Activated CD8-positive, alpha-beta memory T cell treated with anti-CD3 and anti-CD28 coated beads for 1 hour (primary cell): ENCODE measurements at places on chromosomes 11 and 22.

- DNase-seq: no peak
Observed at GRCh38 chr11:33777906-33778305, 3.6 kb upstream of the FBXO3 start.

DNA sequence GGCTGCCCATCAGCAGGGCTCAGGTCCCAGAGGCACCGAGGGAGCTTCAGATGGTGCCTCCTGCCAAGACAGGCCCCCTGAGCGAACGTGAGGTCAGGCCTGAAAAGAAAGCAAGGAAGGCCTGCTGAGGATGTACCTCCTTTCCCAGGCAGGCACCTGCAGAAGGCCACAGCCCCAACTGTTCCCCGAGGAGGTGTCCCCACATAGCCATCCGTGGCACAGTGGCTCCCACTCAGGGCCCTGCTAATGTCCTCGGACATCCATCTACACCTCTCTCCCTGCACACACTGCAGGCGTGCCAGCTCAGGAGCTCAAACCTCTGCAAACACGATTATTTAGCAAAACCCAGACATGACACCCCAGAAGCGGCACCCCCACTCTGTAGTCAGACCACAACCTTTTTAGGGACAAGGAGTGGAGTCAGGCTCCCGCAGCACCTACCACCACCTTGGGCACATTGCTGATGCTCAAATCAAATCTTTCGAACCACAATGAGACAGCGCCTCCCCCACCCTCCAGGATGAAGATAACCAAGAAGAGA is 36.9 kb downstream of the SHANK2 start:
- no peak for DNase-seq

DNA sequence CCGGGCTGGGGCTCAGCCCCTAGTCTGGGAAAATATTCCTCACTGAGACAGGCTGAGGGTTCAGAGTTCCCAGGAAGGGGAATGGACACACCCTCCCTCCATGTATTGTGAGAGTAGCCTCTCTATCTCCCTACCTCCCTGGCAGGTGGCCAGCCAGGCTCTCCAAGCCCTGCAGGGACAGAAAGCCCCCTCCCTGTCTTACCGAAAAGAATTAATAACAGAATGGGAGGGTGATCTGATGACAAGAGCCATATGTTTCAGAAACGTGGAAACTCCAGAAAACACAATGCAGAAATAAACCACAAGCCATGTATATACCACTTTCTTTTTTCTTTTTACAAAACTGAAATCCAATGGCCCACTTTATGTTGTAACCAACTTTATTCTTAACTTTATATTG is 140.0 kb downstream of the CHST1 start:
- DNase-seq: no peak

GRCh38 chr11:1749395-1750351 is 722 bp downstream of the IFITM10 start:
- no peak for DNase-seq

- DNase-seq: peak; percentile 58
Observed at GRCh38 chr22:49992921-49993648, 19.5 kb downstream of the IL17REL start.

DNA sequence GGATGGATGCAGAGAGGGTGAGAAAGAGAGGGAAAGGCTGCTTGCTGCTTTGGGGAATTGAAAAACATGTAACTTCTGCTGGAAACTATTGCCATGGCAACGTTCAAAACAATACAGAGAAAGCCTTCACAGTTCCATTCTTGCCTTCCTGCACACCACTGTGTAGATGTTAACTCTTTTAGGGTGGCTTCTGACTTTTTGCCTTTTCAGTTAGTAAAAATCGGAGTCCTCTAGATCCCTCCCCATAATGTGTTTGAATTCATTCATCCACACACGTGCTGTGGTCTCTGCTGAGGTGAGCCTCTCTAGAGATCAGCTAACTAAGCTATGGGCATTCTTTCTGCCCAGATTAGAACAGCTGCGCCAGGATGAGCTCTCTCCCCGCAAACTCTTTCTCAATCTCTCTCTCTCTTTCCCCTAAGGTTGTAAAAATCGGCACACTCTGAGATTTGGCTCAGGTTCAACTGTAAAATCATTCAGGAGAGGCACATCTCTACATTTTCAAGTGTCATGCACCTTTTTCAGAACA is 1178.3 kb downstream of the LRRC4C start:
- no peak for DNase-seq

- DNase-seq: no peak
Observed at GRCh38 chr11:8810540-8811301, 100.3 kb upstream of the AKIP1 start.

- no peak for DNase-seq
Observed at GRCh38 chr11:111518668-111519067, 4.1 kb downstream of the HOATZ start.

DNA sequence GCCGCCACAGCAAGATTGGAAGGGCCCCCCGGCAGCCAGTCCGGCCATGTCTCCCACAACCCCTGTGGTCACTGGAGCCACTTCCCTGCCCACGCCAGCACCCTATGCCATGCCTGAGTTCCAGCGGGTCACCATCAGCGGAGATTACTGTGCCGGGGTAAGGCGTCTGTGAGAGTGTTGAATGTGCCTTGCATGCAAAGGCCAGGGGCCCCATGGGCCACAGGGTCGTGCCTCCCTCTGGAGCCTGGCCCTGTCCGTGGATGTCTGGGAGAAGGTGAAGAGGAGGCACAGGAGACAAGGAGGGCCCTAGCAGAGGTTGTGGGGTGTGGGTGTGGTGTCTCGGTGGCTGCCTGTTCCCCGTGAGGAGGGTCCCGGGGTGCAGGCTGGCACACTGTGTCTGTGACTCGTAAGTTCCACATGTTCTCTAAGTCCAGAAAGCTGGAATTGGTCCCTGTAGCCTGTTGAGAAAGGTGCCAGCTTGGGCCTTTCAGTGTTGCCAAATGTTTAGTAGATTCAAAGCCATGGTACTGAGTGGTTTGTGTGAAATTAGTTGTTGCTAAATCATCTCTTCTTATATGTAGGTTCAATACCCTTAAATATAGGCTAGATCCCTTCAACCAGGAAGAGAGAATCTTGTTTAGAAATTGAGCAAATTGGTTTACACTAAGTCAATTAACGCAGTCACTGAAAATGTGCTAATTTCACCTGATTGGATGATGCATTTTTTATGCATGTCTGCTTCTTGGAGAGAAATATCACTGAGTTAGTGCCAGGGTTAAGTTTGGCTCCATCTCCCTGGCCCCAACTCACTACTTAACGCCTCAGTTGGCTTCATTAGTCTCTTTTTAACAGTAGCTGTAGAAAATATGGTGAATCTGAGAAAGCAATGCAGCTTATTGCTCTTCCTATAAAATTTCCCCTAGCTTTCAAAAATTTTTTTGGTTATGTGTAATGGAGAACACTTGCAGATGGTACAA is 23.8 kb downstream of the AMPD3 start:
- DNase-seq: no peak

DNA sequence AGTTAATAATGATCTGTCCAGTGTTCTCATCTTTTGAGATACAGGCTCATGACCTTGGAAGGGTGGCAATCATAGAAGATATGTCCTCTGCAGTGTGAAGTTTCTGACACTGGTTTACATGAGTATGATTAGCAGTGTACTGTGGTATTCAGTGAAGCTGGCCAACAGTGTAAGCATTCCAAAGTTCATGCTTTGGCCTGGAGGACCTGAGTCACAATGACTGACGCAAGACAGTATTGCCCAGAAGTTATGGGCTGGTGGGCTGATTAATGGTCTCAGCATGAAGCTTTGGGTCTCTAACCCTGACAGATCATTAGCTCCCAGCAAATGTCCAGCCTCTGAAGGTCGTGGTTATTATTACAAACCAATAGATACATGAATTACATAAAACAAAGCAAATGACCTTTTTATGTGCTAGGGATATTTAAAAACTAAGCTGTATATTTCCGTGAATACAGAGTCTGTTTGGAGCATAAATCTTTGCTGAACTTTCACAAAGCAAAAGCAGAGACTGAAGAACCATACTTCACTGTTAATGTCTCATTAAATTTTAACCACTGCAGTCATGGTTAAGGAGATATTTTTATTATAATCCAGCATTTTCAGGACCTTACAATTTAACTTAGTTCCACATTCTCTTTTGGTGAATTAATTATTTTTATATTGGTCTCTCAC is 28.3 kb upstream of the USP47 start:
- DNase-seq: no peak

- DNase-seq: no peak
Observed at GRCh38 chr22:46021577-46021976, 44.6 kb upstream of the WNT7B start.

DNA sequence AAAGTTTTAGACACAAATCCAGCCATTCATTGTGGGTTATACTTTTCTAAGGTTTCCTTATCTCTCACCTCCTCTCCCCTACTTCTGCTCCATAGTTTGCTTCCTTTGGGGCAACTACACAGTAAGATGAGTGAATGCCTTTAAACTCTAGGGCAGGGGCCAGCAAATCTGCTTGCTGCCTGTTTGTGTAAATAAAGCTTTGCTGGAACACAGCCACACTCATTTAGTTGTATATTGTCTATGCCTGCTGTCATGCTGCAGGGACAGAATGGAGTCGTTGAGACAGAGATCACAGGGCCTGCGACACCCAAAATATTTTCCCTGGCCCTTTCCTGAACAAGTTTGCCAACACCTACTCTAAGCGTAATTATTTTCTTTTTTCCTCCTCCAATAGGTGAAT is 58.7 kb downstream of the TECTA start:
- no peak for DNase-seq

DNA sequence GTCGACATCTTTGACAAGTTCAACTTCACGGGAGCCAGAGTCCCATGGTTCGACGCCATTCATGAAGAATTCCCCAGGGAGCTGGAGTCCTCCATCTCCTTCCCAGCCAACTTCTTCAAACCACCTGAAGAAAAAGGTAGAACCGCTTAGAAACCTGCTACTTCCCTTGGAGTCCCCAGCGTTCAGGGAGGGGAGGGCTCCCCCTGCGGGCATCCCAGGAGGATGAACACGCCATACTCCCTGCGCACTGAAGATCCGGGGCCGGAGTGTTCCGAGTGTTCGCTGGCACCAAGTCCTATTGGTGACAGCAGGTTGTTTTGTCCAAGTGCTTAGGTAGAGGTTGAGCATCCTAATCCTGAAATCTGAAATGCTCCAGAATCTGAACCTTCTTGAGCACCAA is 51.7 kb upstream of the PRODH start:
- no peak for DNase-seq

DNA sequence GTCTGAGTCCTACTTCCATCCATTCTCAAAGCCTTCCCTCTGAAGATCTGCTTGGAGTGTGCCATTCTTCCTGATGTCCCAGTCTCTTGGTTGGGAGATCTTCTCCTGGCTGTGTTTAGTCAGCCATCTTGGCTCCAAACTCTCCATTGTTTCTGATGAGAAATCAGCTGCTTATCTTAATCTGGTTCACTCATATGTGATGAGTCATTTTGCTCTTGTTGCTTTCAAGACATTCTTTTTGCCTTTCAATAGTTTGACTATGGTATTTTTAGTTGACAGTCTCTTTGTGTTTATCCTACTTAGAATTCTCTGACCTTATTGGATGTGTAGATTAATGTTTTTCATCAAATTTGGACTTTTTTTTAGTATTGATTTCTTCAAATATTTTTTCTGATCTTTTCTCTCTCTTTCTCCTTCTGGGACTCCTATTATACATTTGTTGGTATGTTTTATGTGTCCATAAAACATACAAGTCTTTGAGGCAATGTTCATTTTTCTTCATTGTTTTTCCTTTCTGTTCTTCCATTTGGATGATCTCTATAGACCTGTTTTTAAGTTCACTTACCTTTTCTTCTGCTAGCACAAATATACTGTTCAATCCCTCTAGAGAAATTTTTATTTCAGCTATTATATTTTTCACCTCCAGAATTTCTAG is 77.2 kb upstream of the CLPB start:
- no peak for DNase-seq

GRCh38 chr22:19910180-19910744 is 31.3 kb upstream of the COMT start:
- DNase-seq: no peak

DNA sequence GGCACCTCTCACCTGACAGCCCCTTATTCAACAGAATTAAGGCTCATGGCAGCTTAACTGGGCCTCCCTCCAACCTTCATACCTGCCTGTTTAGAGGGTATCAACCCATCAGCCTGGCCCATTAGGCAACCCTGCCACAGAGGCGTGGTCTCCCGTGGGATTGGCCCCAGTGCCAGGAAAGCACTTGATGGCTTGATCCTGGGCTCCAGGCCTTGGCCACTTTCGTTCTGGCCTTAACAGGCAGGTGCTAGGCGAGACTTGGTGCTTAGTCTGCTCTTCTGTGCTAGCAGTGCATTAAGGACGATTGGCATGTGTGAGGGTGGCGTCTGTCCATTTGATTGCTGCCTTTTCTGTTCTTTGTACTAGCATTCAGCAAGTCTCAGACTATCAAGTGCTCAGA is 75.2 kb downstream of the CABIN1 start:
- DNase-seq: no peak

- DNase-seq: no peak
Observed at GRCh38 chr22:17695986-17696385, 57.4 kb downstream of the BCL2L13 start.

- peak; percentile 42 for DNase-seq
Observed at GRCh38 chr11:726278-727220, 20.5 kb downstream of the EPS8L2 start.

GRCh38 chr11:77236901-77237300 is 64.6 kb downstream of the GDPD4 start:
- DNase-seq: no peak

DNA sequence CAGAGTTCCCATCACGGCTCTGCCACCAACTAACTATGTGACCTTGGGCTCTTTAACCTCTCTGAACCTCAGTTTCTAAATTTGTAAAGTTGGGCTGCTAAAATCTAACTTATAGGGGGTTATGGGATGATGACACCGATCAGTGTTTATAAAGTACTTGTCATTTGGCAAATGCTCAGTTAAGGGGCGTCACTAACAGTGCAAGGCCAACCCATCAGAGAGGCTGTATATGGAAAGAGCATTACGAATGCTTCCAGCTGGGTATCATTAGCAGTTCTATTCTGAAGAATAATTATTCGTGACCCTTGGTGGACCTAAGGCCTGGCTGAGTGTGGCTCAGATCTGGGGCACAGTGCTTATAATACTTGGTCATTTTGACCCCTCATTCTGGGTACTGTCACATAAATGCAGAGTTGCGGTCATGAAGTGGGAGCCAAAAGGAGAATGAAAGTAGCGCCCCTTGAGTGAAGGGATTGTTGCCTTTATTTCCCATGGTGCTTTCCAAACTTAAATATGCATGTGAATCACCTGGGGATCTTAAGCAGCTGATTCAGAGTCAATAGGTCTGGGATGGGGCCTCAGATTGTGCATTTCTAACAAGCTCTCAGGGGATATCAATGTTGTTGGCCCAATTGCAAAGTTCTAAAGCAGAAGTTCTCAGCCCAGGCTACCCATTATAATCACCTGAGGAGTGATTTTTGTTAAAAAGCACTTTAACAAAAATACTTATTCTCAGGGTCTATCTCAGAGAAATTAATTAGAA is 115.8 kb downstream of the CSNK2A3 start:
- no peak for DNase-seq

GRCh38 chr11:122765487-122766131 is 72.7 kb upstream of the CRTAM start:
- DNase-seq: no peak

DNA sequence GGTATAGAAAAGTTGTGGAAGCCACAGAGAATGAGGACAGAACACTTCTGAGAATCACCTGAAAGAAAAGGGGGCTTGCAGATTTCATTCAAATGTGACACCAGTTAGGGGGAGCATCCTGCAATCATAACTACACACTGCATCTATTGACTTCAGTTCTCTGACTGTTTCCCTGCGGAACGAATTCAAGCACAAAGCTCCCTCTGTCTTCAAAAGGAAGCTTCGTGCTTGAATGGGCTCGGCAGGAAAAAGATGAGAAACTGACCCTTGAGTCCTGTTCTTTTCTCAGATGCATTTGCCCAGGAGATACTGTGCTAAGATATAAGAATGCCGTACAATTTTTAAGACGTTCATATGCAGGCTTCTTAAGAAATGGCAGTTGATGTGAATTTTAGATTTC is 2000.4 kb upstream of the RAG2 start:
- no peak for DNase-seq
